ENCODE measurements at places on chromosomes 4 and X.

- DNase-seq: no peak
Measured at GRCh38 chrX:12700745-12701144, 90.5 kb upstream of the PRPS2 start.

DNA sequence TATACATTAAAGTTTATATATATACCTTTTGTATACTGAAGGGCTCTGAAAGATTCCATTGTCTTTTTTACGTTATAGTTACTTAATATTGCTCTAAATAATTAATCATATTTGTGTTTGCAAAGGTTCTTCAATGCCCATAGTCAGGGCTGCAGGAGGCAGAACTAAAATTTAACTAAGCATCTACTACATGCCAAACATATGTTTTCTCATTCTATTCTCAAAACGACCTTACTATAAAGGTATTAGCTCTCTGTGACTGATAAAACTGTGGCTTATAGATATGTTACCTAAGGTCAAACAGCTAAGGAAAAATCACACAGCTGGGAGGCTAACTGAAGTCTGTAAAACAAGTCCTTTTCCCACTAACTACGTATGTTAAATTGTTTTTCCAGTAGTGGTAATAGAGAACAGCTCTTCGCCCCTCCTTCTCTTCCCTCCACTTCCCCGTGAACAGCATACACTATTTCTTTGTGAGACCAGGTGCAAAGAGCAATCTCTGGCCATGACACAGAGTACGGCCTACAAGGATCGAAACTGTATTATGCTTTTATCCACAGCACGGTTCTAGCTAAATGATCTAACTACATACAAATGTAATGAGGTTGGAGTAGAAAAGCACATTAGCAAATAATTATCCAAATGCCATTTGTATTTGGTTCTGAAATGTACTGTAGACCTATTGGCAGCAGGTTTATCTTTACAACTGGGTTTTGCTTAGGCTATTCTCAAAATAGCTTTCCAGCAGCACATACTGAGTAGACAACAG, 1.7 kb downstream of the CNOT6L start:
- no peak for DNase-seq

DNA sequence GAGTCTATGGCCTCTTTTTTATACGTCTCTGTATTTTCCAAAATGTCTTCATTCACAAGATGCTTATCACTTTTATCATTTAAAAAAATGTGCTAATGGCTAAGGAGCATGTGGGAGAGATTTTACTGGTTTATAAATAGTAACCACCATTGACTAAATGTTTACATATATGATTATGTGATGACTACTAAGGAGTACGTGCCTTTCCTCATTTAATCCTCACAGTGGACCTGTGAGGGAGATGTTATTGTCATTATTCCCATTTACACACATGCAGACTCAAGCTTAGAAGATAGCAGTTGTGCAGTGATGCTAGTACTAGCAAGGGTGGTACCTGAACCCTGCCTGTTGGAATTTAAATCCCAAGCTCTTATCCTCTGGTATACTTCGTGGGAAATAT, 2.4 kb downstream of the SRD5A3 start:
- DNase-seq: no peak

GRCh38 chr4:158710814-158711213, 12.4 kb downstream of the PPID start:
- DNase-seq: no peak

DNA sequence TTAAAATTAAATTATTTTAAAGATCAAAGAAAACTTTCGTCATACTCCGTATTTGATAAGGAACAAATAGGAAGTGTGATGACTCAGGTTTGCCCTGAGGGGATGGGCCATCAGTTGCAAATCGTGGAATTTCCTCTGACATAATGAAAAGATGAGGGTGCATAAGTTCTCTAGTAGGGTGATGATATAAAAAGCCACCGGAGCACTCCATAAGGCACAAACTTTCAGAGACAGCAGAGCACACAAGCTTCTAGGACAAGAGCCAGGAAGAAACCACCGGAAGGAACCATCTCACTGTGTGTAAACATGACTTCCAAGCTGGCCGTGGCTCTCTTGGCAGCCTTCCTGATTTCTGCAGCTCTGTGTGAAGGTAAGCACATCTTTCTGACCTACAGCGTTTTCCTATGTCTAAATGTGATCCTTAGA, at the start of gene CXCL8:
TSS of gene CXCL8 (plus strand) at position 217 of the 426 bp plus-strand sequence. CDS start at position 307, 90 bp downstream.
- no peak for DNase-seq

- DNase-seq: no peak
Measured at GRCh38 chrX:95693365-95693764, 991.3 kb upstream of the DIAPH2 start.

DNA sequence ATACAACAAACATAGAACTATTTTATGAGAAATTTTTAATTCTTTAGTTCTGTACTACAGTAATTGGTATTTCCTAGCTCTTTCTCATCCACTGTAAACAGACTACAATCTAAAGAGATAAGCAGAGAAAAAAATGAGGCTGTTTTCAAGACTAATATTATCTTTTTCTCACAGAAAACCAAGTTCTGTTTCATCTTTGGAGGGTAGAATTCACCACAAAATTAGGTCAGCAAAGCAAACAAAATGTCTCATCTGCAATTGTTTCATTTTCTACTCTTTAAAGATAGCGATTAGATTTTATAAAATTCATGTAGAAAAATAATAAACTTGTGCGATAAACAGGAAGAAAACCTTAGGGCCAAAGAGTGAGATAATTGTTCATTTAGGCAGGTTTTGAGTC, 10.8 kb downstream of the APOO start:
- no peak for DNase-seq

DNA sequence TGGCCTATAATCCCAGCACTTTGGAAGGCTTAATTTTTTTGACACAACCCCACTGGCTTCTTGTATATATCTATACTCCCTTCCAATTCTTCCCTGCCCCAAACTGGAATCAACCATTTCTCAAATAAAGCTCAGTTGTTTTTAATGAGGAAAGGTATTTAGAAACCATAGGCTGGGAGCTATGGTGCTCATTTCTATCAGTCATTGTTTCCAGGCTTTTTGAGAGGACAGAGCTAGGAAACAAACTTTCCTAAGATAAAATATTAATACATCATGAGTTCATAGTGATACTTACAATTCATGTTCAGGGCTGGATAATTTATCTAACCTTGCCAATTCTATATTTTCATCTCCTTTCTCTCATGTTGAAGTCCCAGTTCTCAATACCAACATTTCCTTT, 50.3 kb downstream of the BCOR start:
- no peak for DNase-seq

- DNase-seq: no peak
Measured at GRCh38 chr4:144564358-144564757, 81.6 kb upstream of the HHIP start.

DNA sequence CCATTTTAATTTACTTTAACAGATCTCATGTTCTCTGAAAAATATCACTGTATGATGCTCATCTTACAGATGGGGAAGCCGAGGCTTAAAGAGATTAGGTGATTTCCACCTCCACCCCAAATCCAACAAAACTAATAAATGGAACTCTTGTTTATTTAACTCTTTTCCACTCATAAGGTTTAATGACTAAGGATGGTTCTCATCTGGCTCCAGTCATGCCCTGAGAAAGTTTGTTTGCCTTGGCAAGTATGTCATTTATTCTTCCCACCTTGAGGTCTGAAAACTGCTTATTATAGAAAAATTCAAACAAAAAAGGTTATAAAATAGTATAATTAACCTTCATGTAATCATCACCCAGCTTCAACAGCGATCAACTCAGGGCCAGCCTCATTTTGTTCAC, 56.3 kb downstream of the PPEF2 start:
- no peak for DNase-seq

- no peak for DNase-seq
Measured at GRCh38 chr4:174422893-174423256, 99.4 kb downstream of the HPGD start.

- no peak for DNase-seq
Measured at GRCh38 chr4:17535906-17536305, 20.9 kb downstream of the CLRN2 start.

DNA sequence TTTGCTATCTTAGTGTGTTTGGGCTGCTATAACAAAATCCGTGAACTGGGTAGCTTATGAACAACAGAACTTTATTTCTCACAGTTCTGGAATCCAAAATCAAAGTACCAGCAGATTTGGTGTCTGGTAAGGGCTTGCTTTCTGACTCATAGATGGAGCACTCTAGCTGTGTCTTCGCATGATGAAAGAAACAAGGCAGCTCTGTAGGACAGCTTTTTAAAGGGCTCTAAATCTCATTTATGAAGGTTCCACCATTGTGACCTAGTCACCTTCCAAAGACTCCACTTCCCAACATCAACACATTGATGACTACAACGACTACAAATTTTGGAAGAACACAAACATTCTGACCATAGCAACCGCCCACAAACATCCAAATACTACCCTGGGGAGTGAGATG, 158.6 kb upstream of the LCORL start:
- DNase-seq: no peak

DNA sequence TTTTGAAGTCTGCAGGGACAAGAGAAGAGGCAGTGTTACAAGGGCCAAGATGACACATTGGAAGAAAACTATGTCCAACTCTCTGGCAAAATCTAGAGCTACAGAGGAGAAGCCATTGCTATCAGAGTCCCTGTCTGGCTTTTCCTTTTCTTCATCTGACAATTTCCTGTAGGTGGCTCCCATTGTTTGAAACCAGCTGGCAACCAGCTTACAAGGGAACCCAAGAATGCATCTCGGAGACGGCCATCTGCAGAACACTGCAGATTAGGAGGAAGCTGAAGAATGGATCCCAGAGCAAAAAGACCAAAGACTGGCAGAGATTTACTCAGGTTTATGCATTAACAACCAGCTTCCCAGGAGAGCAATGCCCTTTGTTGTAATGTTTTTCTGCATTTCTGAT, 216.2 kb upstream of the CTSO start:
- DNase-seq: no peak

DNA sequence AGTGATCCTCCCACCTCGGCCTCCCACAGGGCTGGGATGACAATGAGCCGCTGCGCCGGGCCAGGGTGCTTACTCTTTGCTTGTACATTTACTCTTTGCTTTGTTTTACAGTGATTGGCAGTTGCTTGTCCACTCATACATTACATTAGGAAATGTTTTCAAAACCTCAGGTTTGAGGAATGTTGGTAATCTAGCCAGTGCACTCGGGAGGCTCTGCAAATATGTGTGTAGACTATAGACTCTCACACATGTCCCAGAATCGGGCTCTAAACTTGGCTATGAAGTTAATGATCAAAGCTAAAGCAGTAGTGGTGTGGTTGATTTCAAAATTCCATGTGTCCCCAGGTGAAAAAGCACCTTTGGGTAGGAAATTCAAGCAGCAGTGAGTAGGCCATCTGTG, 20.5 kb downstream of the TRMT44 start:
- no peak for DNase-seq

DNA sequence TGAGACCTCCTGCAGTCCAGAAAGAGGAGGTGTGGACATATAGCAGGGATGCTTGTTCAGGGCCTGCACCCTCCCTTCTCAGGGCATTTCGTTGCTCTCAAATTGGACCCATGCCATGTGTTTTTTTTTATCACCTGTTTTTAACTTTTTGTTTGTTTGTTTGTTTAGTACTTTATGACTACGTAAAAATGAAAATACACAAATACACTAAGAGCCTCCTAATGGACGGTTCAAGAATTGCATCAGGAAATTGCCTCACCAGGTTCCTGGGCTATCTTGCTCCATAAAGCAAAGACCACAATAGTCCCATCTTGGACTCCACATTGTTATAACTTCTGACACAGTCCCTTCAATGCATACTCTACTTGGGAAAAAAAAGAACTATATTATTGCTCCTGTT, 1685.9 kb upstream of the TENM3 start:
- no peak for DNase-seq

DNA sequence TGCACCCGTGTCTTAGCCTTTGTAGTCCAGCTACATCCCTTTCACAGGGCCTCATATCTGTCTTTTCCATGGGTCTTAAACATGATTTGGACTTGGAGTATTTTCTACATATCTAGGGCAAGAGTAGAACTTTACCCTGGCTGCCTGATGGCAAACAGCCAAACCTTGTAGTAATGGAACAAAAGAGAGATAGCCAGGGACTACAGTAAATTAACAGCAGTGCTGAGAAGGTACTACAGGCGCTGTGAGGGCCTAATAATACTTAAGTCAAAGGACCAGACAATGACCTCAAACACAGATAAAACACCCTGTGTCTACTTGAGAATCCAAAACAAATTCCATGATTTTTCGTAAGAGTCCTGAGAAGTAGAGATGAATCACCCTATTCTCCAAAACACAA, 111.0 kb upstream of the WDR17 start:
- no peak for DNase-seq

- no peak for DNase-seq
Measured at GRCh38 chr4:183011213-183011907, 87.7 kb upstream of the WWC2 start.

DNA sequence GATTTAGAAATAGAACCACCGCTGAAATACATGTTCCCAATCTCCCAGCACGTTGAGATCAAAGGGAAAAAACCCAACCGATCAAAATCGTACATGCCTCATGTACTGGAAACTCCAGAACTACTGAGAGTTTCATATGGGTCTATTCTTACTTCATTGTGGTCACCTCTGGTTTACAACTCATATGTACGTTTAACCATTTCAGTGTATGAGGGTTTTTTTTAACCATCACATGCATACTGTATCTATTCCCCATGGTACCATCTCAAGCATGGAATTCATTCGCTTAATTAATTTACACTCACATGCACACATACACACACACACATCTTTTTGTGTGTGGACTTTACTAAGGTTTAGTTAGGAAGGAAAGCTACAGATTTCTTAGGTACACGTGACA, 46.0 kb upstream of the CLNK start:
- no peak for DNase-seq

- DNase-seq: no peak
Measured at GRCh38 chrX:71537743-71538142, 4.8 kb downstream of the OGT start.

GRCh38 chr4:101643186-101643837, 147.2 kb upstream of the BANK1 start:
- DNase-seq: no peak

GRCh38 chr4:17469931-17470674, 41.8 kb downstream of the QDPR start:
- no peak for DNase-seq

DNA sequence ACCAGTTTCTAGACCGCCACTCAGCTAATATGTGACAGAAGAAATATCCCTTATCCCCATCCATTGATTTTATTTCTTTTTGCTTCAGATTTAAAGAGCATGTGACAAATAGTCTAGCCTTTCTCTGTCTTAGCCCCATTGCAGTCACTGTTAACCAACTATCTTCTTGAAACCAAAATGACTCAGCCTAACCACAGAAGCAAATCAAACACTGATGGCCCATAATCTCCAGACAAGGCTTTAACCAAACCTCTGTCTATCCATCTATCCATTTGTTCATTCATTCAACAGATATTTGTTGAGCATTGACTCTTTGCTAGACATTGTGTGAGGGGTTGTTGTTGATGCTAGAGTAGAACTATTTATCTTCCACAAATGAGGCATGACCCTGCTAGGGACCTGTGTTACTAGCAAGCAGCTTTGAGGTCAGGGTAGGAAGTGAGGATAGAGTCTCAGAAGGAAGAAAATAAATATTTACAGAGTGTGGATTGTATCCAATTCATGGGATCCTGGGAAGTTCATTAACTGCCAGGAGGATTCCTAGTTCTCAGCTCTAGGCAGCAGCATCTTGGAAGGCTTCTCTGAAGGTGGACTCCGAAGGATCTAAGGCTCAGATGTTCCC, 22.5 kb downstream of the HNRNPH2 start:
- DNase-seq: no peak

All from activated CD4-positive, alpha-beta T cell treated with anti-CD3 and anti-CD28 coated beads, Interleukin-2, amount 50 U/mL, for 24 hours (primary cell).